ENCODE measurements at places on chromosomes 1 and 21. TPM values are rescaled to one million over a fixed set of nuclear protein-coding genes. Genes with fewer than 3 reads are reported as not detected.
A peak's percentile ranks its signal among the peaks of the same experiment; 100 is the strongest.

RPTN gene
- total RNA-seq = not detected

RPS8 gene
- 1,137 TPM for total RNA-seq

CYP4A11 gene
- not detected for total RNA-seq

GPR37L1 gene
- 0.10 TPM for total RNA-seq

UBXN10 gene
- 0.19 TPM for total RNA-seq

DNA sequence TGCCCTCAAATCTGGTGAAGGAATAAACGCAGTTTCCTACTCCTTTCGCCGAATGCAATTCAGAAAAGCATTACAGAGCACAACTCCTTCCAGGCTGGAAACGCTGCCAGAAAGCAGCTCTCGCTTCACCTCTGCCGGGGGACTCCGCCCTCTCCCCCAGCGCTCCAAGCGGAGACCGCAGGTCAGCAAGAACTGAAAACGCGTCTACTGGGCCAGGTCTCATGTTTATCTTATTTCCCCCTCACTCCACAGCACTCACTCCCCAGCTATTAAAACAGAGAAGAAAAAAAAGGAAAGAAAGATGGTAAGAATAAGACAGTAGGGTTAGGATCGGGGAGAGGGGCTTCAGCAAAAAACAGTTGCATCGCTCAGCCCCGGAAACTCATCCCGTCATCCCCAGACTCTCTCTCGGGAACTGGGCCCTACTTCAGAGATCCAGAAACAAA lies 833 bp upstream of the RCOR3 start:
- peak overlapping the region; percentile 99 for H3K27ac ChIP-seq
- no peaks in the 10 kb centered on the region for H3K36me3 ChIP-seq
- DNase-seq = peak; percentile 65
- no peaks in the 10 kb centered on the region for H3K27me3 ChIP-seq
- peak overlapping the region; percentile 76 for H3K4me3 ChIP-seq

- H3K4me1 ChIP-seq = peaks cover 20% of the 10 kb centered on the region
- no peak overlapping the region for H3K4me3 ChIP-seq
- H3K27ac ChIP-seq = peak overlapping the region; percentile 55
- DNase-seq = no peak
- no peaks in the 10 kb centered on the region for H3K36me3 ChIP-seq
Measured at GRCh38 chr21:39094087-39094780, 89.0 kb downstream of the PSMG1 start.
